ENCODE measurements at places on chromosomes 1 and 21. TPM values are rescaled to one million over a fixed set of nuclear protein-coding genes. Genes with fewer than 3 reads are reported as not detected.

GRCh38 chr1:230087028-230087716 lies 20.1 kb downstream of the GALNT2 start:
- DNase-seq, result no peak

DNA sequence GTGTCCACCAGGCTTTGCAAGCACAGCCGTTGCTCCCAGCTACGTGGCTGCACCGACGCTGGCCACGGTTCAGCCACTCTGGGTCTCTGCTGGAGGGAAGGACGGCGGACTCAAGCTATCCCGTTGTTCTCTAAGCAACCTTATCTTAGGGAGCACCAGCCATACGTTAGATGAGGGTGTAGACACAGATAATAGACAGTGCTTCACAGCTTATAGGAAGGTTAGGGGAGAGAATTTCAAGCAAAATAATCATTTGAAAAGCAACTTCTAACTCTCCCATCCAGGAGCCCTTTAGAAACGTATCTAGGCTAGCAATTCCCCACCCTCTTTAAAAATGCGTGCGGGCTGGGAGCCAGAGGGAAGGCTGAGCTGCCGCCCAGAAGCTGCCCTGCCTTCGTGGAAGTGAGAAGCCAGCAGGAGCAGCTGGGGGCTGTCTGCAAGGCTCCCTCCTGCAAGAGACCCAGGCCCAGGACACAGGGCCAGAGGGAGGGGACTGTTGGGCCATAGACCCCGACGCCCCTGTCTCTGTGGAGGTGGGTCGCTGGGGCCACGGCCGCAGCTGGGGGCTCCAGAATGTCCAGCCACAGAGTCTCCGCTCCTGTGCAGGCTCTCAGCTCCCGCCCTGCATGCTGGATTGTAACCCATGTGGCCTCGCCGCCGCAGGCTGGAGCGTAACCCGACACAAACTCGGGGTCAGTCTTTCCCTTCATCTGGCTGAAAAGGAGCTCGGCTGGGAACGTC lies 31.2 kb upstream of the COL6A2 start:
- DNase-seq, result no peak

- no peak for DNase-seq
These were observed 221.2 kb downstream of the FMN2 start for GRCh38 chr1:240312872-240313271.

DNA sequence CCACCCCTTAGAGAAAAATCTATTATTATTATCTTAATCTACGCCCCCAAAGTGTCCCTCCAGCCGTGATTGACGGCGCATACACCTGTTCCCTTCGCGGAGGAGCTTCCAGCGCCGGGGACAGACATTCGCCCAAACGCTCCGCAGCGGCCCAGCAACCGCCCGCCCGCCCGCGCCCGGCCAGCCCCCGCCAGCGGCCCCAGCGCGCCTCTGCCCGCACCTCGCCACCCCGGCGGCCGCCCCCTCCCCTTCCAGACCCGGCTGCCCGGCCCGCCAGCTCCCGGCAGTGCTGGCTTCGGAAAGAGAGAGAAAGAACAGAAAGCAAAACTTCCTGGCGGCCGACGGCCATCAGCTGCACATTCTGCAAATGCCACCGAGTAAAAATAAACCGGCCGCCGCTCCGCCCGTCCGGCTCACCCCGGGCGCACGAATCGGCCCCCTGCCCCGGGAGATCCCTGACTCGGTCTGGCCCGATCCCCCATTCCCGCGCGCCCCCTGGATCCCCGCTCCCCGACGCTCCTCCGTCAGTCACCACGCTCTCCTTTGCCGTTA lies 1.6 kb downstream of the CASZ1 start:
- peak; percentile 37 for DNase-seq

GRCh38 chr21:42214921-42215320 lies 4.0 kb upstream of the ABCG1 start:
- no peak for DNase-seq

GRCh38 chr1:22297999-22298398 lies 153.7 kb upstream of the ZBTB40 start:
- no peak for DNase-seq

DNA sequence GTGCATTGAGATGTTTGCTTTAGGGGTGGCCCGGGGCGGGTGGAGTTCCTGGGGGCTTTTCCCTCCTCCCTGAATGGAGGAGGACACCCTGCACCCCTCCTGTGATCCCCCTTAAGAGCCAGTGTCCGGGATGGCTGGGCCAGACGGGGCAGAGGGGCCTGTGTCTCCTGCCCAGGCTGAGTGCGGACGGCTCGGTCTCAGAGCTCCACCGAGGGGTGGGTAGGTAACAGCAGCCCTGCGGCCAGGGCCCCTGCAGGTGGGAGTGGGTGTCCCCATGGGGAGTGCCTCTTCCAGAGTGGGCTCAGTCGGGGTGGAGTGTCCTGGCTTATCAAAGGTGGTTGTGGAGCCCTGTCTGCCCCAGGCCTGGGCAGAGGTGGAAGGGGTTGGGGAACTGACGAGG lies 23.1 kb downstream of the TP73 start:
- DNase-seq, result peak; percentile 19

DNA sequence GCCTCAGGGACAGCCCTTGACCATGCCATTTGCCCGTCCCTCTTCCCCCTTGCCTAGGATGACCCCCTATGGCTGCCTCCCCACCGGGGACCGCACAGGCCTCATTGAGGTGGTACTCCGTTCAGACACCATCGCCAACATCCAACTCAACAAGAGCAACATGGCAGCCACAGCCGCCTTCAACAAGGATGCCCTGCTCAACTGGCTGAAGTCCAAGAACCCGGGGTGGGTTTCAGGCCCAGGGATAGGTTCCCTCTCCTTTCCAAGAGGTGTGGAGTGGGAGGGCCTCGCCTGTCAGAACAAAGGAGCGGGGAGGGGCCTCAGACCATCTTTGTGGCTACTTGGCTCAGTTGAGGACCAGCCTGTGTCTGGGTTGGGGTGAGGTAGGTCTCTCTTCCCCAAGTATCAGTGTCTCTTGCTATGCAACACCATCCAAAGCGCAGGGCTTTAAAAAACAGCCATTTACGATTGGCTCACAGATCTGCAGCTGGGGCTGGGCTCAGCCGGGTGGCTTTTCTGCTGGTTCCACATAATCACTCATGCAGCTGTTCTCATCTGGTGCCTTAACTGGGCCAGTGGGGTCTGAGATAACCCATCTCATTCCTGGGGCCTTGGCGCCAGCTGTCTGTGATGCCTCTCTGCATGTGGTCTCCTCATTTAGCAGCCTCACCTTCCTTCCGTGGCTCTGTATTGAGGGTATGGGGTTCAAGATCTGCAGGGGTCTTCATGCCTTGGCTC lies 71.7 kb downstream of the PIK3CD start:
- DNase-seq, result no peak

DNA sequence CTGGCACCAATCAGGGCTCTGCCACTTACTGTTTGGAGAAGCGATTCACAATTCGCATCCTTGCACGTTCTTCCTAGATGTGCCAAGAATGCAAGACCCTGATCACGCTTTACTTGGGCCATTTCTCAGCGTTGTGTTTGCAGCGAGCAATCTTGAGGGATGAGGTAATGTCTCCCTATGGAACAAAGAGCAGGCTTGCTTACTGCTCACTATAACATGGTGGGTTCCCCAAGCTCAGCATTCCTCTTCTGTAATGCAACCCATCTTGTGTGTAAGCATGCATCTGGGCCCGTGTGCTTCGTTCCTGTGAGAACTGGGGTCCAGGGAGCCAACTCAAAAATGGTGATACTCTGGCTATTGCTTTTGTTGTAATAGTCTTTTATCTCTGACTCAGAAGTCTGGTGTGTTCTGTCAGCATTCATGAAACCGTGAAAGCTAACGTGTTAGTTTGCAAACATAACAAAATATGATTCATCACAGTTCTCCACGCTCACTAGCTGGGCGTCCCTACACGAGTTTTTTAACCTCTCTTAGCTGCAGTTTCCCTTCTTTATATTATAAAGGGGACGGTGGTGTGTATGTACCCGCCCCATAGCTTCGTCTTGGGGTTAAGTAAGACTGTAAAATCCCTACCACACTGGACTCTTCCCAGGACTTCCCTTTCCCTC lies 33.3 kb downstream of the DNTTIP2 start:
- peak; percentile 19 for DNase-seq

DNA sequence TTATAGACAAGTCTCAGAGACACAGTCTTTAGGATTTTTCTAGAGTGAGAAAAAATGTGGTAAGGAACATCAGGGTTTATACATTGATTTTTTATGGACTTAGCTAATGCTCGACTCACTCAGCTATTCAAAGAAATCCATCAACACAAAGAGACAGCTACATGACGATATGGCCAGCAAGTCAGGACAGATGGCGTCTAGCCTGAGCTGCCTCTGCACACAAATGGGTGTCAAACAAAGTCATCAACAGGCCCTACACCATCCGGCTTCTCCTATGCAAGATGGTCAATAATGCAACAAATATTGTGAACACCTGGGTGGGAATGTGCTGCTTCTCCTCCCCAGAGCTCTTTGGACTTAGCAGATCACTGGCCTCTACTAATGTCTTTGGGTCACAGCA lies 13.3 kb upstream of the ERICH3 start:
- peak; percentile 66 for DNase-seq

DNA sequence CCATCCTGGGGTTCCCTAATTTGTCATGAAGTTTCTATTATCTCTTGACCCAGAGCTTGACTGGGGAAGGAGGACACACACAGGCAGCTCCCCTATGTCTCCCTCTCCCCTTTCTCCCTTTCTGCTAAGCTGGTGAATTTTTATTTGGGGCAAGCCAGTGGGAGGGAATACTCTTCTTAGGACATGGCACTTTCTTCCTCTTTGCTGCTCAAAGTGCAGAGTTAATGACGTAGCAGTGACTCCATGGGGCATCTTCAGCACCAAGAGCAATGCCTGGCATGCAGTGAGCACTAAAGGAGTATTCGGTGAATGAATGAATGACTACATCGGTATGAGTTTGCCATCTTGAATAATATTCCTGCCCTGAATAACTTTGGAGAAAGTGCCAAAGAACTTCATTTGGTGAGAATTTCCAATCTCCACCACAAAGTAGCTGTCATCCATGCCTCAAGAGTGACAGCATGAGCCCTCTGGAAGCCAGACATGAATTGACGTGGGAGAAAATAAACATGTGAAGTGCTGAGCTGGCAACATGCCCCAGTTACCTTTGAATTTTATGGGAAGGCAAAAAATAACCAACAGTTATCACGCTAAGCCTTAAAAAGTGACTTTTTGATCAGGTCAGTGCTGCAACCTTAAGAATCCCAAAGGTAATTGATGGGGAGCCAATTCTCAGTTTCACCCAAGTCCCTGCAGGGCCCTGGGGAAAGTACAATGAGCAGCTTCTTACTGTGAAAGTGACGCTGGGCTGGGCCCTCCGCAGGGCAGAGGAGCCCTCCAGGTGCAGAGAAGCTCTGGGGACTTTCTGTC lies 22.1 kb upstream of the ATF3 start:
- DNase-seq, result no peak

The GPR61 gene
- 0.76 TPM for total RNA-seq

The H3-3A gene
- total RNA-seq, result 1,150 TPM

The DNTTIP2 gene
- total RNA-seq, result 54.0 TPM

The WNT9A gene
- 13.8 TPM for total RNA-seq

The S100A14 gene
- not detected for total RNA-seq
